ENCODE measurements at places on chromosomes 6 and 20.

DNA sequence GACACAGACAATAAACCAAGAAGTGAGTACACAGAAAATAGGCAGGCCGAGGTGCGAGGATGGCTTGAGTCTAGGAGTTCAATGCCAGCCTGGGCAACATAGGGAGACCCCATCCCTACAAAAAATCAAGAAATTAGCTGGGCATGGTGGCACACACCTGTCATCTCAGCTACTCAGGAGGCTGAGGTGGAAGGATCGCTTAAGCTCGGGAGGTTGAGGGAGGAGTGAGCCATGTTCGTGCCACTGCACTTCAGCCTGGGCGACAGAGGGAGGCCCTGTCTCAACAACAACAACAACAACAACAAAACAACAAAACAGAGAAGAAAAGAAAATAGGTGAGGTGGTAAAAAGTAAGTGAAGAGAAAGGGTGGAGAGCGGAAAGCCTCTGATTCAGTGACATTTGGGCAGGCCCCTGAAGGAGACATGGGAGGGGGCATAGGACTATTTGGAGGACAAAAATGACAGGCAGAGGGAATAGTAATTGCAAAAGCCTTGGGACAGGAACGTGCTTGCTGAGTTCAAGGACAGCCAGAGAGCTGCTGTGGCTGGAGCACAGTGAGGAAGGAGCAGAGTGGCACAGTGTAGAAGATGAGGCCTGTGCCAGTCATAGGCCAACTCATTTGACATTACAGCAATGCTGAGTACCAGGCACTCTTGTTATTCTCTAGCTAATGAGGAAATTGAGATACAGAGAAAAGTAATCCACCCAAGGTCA lies 160.6 kb downstream of the VEGFA start:
- no peak for DNase-seq

DNA sequence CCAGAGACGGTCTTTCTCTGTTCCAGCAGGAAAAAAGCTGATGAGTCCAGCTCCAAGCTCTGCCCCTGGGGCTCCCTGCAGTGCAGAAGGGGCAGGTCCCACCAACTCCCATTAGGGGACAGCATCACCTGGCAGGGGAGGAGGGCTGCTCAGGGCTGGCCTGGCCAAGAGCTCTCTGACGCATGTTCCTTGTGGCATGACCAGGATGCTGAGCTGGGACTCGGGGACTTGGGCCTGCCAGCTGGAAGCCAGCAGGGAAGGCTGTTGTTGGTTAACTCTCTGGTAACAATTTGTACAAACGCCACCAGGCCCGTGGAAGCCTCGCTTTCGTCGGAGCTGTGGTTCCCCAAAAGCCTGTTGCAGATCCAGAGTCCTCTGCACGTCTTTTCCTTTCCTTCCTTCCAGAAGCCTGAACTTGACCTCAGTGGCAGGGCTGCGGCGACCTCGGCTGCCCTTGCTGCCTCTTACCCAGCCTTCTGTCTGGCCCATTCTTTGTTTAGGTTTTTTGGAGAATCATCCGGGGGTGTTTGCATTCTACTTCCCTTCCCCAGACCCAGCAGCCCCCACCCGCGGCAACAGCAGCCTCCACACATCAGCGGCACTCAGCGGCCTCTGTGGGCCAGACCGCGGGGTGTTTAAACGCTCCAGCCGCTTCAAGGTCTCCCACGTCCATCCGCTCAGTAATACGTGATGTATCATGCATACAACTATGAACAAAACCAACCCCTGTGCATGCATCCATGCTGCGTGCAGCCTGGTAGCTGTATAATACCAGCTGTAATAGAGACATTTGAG lies 63.3 kb downstream of the GNAS-AS1 start:
- DNase-seq, result no peak

GRCh38 chr6:66902457-66902856 lies 1195.4 kb upstream of the EYS start:
- DNase-seq, result no peak

GRCh38 chr20:62816884-62817873 lies at the start of gene COL9A3:
Gene COL9A3, plus strand, starts transcription at chr20:62817050. Its CDS starts 15 bp downstream, at chr20:62817065.
- no peak for DNase-seq

DNA sequence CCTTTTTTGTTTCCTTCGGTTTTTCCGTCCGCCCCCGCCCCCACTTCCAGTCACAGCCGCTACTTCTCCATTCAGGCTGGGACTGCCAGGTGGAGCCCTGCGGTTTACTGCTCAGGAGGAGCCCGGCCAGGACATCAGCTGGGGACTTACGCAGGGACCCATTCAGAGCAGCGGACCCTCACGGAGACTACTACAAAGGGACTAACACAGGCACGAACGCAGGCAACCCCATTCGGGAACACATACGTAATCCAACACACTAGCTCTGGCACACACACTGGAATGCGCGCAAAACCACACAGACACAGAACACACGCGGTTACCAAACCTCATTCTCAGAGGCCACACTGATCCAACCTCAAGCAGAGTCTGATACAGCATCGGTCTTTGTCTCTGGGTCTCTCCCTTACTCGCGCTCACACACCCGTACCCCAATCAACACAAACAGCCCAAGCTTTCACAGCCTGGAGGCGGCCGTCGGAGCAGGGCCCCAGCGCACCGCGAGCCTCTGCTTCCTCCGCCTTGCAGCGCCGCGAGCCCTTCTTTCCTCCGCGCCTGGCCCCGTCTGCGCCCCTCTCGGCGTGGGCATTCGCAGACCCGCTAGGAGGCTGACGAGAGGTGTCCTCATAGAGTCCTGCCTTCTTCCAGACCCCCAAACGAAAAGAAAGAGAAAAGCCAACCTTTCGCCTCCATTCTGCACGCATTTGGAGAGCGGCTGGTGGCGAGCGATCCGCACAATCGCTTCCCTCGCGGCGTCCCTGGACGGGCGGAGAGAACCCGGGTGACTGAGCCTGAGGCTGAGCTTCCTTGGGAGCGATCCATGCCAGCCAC lies 1.1 kb upstream of the SLC32A1 start:
- DNase-seq, result no peak
